ENCODE measurements at places on chromosomes 2 and 18. TPM values are rescaled to one million over a fixed set of nuclear protein-coding genes. Genes with fewer than 3 reads are reported as not detected.

HTR2B gene
- 159 TPM for total RNA-seq

CHRNA1 gene
- 0.32 TPM for total RNA-seq

RAB17 gene
- 0.43 TPM for total RNA-seq

CD8B2 gene
- total RNA-seq = not detected

RBFA gene
- 27.4 TPM for total RNA-seq

FARP2 gene
- total RNA-seq = 34.1 TPM

GKN1 gene
- total RNA-seq = 0.32 TPM

FEV gene
- total RNA-seq = not detected

LHCGR gene
- total RNA-seq = under 0.01 TPM

RAD51AP2 gene
- total RNA-seq = under 0.01 TPM

FBLN7 gene
- 1.3 TPM for total RNA-seq

DNAH6 gene
- total RNA-seq = under 0.01 TPM

ASAP2 gene
- total RNA-seq = 39.0 TPM

MYO7B gene
- not detected for total RNA-seq

IL18R1 gene
- 0.64 TPM for total RNA-seq

CCDC138 gene
- total RNA-seq = 9.1 TPM

FZD7 gene
- 14.7 TPM for total RNA-seq

NCKAP5 gene
- 28.7 TPM for total RNA-seq

CXCR1 gene
- not detected for total RNA-seq

DSC3 gene
- total RNA-seq = 0.43 TPM

ZNF512 gene
- total RNA-seq = 23.2 TPM

NEU2 gene
- total RNA-seq = not detected

CPO gene
- not detected for total RNA-seq

FAM228A gene
- 0.43 TPM for total RNA-seq

CACNB4 gene
- total RNA-seq = 0.43 TPM

LBX2 gene
- total RNA-seq = 2.9 TPM

ANO7 gene
- 0.64 TPM for total RNA-seq

SERPINB7 gene
- 6.1 TPM for total RNA-seq

IL1F10 gene
- total RNA-seq = not detected

THADA gene
- 23.2 TPM for total RNA-seq

EGR4 gene
- not detected for total RNA-seq

HOXD13 gene
- not detected for total RNA-seq

NAT8 gene
- total RNA-seq = not detected

CHAC2 gene
- total RNA-seq = 5.2 TPM

CEBPZOS gene
- total RNA-seq = 19.4 TPM

CTAGE1 gene
- total RNA-seq = 0.43 TPM

All from fibroblast of villous mesenchyme (primary cell).